ENCODE measurements at places on chromosomes 3 and 15. TPM values are rescaled to one million over a fixed set of nuclear protein-coding genes. Genes with fewer than 3 reads are reported as not detected.

- peak; percentile 3 for DNase-seq
These were observed 46.2 kb upstream of the PLCL2 start for GRCh38 chr3:16838561-16838960.

DNA sequence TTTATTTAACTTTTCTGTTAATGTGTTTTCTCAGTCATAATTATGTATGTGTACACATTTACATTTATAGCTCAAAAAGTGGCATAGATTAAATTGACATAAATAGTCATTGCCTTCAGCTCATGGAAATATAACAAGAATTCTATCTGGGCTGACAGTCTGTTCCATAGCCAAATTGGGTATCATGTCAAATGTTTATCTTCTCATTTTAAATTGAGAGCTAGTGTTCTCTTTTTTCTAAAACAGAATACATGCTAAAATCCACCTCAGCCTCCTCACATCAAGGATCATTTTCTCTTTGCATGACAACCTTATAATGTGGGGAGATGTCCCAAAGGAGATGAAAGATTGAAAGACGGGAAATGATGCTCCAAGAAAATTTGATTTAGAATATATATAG is 144.1 kb upstream of the BCHE start:
- no peak for DNase-seq

- no peak for DNase-seq
These were observed 430.4 kb downstream of the RBMS3 start for GRCh38 chr3:29711255-29711771.

- DNase-seq: peak; percentile 59
These were observed 64.8 kb downstream of the RFTN1 start for GRCh38 chr3:16448639-16449070.

DNA sequence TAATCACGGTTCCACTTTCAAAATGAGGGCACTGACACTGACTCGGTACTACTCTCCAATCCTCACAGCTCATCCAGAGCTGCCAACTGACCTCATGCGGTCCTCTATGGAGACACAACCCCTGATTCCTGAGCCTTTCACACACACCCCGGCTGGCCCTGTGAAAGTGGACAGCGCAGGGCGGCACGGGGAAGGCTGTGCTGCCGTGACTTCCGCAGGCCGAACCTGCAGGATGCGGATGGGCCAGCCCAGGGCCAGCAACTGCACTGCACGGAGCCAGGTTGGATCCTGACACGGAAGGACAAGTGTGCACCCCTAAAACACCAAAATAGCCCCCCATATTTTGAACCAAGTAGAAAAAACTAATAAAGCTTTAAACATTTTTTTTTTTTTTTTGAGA is 41.0 kb downstream of the IQSEC1 start:
- DNase-seq: no peak

DNA sequence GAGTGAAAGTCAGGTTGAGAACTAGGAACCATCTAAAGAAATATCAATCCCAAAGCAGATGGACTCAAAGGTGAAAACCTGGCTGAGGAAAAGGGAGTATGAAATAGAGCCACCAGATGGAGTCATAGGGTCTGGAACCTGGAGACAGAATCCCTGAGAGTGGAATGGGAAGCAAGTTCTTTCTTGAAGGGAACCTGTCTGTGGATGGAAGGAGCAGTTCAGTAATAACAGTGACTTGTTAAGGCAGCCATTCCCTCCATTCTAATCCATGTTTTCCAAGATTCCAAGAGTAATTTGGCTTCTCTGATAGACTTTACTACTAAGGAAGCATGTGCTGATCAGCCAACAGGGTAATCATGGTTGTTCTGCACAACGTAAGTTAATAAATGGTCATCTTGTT is 22.5 kb upstream of the AQP9 start:
- DNase-seq: peak; percentile 37

The DMXL2 gene
- total RNA-seq: 9.7 TPM

The PAQR5 gene
- total RNA-seq: 0.09 TPM

The AP3B2 gene
- not detected for total RNA-seq

The CSPG5 gene
- total RNA-seq: 0.65 TPM

The LIPC gene
- total RNA-seq: not detected

The LYZL4 gene
- total RNA-seq: not detected

All from endothelial cell of umbilical vein (primary cell).